ENCODE measurements at places on chromosomes 4 and X.

DNA sequence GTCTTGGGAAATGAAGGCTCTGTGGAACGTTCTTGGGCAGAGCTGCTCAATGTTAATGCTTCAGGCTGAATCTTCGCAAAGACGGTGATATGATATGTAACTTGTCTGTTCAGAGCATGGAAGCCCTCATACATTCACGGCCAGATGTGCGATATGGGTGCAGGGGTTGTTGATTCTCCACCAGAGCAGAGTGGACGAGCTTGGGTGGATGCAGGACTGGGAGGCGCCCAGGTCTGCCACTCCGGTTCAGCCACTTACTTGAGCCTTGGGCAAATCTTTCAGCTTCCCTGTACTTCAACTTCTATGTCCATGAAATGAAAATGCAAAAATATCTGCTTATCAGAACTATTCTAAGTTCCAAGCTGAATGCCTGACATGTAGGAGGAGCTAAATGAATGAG lies 47.4 kb upstream of the MND1 start:
- H3K27ac ChIP-seq: no peak overlapping the region
- H3K27me3 ChIP-seq: no peaks in the 10 kb centered on the region
- H3K36me3 ChIP-seq: peaks cover 5% of the 10 kb centered on the region

- no peaks in the 10 kb centered on the region for H3K27me3 ChIP-seq
- no peak for DNase-seq
- H3K36me3 ChIP-seq: no peaks in the 10 kb centered on the region
- H3K4me3 ChIP-seq: no peak overlapping the region
- H3K4me1 ChIP-seq: no peaks in the 10 kb centered on the region
These were observed 624.3 kb upstream of the TENM3 start for GRCh38 chr4:181618896-181619295.

- no peaks in the 10 kb centered on the region for H3K36me3 ChIP-seq
- H3K4me1 ChIP-seq: no peaks in the 10 kb centered on the region
- no peak overlapping the region for H3K27ac ChIP-seq
- no peak for DNase-seq
- no peaks in the 10 kb centered on the region for H3K27me3 ChIP-seq
These were observed 51.7 kb downstream of the TBC1D9 start for GRCh38 chr4:140704392-140704960.

GRCh38 chr4:151681085-151681484 lies 79.7 kb downstream of the GATB start:
- peaks cover 2% of the 10 kb centered on the region for H3K36me3 ChIP-seq
- H3K27ac ChIP-seq: no peak overlapping the region
- no peak for DNase-seq
- no peak overlapping the region for H3K4me3 ChIP-seq

DNA sequence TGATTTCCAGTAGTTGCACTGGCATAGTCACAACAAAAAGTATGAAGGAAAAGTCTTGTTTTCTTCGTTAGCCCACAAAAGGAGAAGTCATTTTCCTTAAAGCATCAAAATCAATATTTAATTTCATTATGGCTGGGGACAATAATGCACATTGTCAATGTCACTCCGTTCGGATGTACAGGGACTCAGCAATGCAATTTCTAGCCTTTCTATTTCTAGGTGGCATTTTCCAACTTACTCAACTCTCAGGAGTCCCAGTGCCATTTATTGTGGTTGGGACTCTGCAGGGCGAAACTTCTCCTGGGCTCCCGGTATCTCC lies 99.6 kb downstream of the CEP135 start:
- H3K36me3 ChIP-seq: no peaks in the 10 kb centered on the region
- H3K4me1 ChIP-seq: peaks cover 6% of the 10 kb centered on the region
- H3K27ac ChIP-seq: no peak overlapping the region
- DNase-seq: peak; percentile 2
- peaks cover 48% of the 10 kb centered on the region for H3K27me3 ChIP-seq

- H3K4me3 ChIP-seq: no peak overlapping the region
- peaks cover 11% of the 10 kb centered on the region for H3K27me3 ChIP-seq
- H3K27ac ChIP-seq: peak overlapping the region; percentile 52
- H3K4me1 ChIP-seq: peaks cover 75% of the 10 kb centered on the region
These were observed 24.8 kb upstream of the AFAP1 start for GRCh38 chr4:7964459-7964858.

DNA sequence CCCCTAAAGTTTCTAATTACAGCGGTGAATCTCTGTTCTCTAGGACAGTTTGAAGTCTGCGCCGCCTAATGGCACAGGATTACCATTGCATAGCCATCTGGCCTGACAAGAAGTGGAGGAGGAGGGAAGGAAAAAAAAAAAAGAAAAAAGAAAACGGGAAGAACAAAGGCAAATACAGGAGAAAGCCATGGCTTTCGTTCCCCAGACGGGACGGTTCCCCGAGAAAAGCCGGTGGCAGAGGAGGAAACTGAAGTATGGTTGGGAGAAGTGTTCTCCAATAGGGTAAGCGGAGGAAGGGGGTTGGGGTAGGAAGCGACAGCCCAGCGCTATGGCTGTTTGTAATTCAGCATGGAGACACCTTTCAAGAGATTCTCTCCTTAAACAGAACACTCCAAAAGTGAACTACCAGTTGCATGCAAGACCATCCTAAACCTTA lies 80.8 kb downstream of the HMGN5 start:
- no peaks in the 10 kb centered on the region for H3K36me3 ChIP-seq
- peak; percentile 51 for DNase-seq
- H3K4me1 ChIP-seq: peaks cover 8% of the 10 kb centered on the region
- H3K27me3 ChIP-seq: peaks cover 2% of the 10 kb centered on the region
- peak overlapping the region; percentile 90 for H3K4me3 ChIP-seq

DNA sequence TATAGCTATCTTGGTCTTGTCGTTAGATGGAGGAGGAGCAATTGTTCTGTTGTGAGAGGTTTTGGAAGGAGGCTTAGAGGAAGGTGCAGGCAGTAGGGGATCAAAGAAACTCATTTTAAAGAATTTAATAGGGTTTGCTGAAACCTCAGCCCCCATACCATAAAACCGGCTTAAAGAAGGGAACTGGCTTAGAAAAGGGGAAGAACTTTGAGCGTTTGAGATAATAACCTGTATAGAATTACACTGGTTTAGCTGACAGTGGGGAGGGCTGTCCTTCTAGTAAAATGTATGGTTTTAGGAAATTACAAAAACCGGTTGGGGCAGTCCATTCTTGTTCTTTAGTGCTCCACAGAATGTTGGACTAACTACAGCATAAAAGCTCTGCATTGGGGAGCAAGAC lies 128.1 kb downstream of the KDM6A start:
- peak overlapping the region; percentile 91 for H3K27ac ChIP-seq
- H3K4me3 ChIP-seq: peak overlapping the region; percentile 71
- no peaks in the 10 kb centered on the region for H3K27me3 ChIP-seq
- H3K4me1 ChIP-seq: peaks cover 61% of the 10 kb centered on the region
- peaks cover 20% of the 10 kb centered on the region for H3K36me3 ChIP-seq

DNA sequence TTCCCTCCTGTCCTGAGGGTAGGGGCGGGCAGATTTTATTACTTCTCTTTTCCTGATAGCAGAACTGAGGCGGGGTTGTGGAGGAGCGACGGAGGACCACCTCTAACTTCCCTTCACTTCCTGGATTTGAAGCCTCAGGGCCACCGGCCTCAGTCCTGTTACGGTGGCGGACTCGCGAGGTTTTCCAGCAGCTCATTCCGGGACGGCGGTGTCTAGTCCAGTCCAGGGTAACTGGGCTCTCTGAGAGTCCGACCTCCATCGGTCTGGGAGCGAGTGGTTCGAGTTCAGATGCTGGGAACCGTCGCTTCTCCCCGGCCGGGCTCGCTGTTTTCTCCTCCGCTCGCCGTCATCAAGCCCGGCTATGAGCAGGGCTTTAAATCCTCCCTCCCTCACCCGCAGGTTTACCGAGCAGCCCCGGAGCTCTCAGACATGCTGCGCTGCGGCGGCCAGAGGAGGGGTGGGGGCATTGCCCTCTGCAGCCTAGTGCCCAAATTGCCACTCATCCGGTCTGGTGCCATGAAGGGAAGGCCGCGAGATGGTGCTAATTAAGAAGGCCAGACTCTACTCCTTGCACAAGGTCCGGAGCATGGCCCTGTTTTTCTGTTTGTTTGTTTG lies 23.3 kb downstream of the HAND2 start:
- no peak overlapping the region for H3K4me3 ChIP-seq
- H3K27ac ChIP-seq: no peak overlapping the region
- H3K36me3 ChIP-seq: peaks cover 13% of the 10 kb centered on the region
- H3K27me3 ChIP-seq: peaks cover 86% of the 10 kb centered on the region
- peaks cover 23% of the 10 kb centered on the region for H3K4me1 ChIP-seq
- DNase-seq: no peak

Data from activated CD8-positive, alpha-beta T cell treated with anti-CD3 and anti-CD28 coated beads for 36 hours (primary cell).